ENCODE measurements at places on chromosomes 7 and 10.

GRCh38 chr10:71528371-71529206, 131.9 kb downstream of the CDH23 start:
- no peak for DNase-seq

- no peak for DNase-seq
These were observed 245.5 kb upstream of the GRB10 start for GRCh38 chr7:51027935-51028830.

DNA sequence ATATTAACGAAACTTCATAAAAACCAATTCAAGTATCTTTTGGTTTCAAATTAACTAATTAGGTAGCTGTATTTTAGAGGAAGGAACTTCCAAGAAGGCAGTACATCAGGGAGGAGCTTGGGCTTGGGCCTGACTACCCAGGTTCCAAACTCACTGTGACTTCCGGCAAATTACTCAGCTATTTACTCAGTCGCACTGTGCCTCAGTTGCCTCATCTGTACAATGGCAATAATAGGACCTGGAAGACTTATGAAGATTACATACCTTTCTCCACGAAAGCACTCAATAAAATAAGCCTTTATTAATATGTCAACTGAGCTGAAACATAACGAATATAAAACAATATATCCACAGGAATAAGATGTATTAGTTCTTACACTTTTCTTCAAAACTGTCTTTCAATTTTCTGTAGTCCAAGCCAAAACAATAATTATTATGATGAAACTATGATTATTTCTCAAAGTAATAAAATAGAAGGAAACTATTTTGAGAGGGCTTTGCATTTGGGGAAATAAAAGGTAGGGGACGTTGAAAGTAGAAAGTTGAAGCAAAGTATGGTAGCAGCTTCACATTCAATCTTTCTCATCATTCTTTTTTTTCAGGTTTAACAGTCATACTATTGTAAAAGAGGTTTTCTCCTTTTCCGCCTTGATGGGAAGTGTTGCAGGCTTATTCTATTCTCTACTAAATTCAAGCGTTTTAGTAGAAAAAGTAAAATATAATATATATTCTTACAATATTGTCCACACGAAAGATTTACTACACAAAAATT, 10.5 kb upstream of the EBLN1 start:
- DNase-seq = no peak

GRCh38 chr10:28939281-28940157, 262.2 kb downstream of the BAMBI start:
- DNase-seq = no peak

- DNase-seq = no peak
These were observed 468.9 kb downstream of the DNAJB6 start for GRCh38 chr7:157805713-157806112.

- DNase-seq = no peak
These were observed 21.7 kb upstream of the OR2A5 start for GRCh38 chr7:144027070-144027469.

- DNase-seq = no peak
These were observed 430.3 kb upstream of the SEMA3A start for GRCh38 chr7:84624927-84625326.

GRCh38 chr10:43925793-43926192, 277.1 kb upstream of the ZNF32 start:
- DNase-seq = no peak

DNA sequence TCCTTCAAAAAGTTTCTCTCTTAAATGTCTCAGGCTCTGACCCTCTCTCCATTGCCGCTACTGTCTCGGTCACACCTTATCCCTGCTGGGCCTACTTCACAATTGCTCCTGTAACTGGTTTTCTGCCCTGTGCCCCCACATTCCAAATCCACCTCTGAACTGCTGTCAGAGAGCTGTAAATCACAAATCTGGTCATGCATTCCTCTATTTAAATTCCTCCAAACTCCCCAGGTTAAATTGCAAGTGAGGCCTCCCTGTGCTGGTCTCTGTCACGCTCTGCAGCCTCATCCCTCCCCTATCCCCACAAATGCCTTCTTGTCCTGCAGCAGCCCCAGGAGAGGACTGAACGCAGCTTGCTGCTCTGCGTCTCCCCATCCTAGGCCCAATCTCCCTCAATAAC, 40.4 kb upstream of the CDCA7L start:
- no peak for DNase-seq

- no peak for DNase-seq
These were observed 1.1 kb downstream of the AHR start for GRCh38 chr7:17299483-17299991.

DNA sequence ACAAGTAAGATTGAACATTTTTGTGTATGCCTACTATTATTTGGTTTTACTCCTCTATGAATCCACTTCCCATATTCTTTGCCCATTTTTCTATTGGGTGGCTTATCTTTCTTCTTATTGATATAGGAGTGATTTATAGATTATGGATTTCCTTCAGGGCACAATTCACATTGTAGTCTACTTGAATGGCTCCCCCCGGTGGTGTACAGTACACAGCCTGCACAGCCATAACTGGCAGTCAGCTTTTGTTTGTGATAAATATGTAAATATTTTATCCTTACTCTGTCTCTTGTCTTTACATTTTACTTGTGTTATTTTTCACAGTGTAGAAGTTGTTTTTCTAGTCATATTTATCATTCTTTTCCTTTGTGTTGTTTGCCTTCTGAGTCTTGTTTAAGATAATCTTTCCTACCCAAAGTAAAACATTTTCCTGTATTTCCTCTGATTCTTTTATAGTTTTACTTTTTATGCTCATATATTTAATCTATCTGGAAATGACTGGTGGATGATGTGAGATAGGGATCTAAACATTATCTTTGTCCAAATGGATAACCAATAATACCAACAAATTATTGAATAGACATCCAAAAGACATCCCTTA, 23.9 kb upstream of the CALD1 start:
- peak; percentile 38 for DNase-seq

GRCh38 chr7:47833211-47833610, 115.1 kb downstream of the PKD1L1 start:
- DNase-seq = no peak

- DNase-seq = no peak
These were observed 3.9 kb upstream of the ITGB1 start for GRCh38 chr10:32961895-32962369.

- no peak for DNase-seq
These were observed 29.0 kb downstream of the CTNNA3 start for GRCh38 chr10:67667035-67667425.

DNA sequence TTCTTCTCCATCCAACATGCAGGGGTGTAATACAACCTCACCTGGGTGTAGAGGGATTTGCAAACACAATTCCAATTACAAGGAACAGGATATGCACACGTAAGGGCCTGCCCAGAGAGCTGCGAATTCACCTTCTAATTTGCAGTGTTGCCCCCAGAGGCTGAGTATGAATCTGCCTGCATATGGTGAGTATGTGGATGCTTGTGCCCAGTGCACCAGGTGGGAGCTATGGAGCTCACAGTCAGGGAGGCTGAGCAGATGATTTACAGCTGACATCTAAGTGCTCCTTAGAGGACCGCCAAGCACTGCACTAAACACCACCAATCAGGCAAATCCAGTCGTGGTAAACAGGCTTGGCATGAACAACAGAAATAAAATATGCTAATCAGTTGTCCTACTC, 132.0 kb downstream of the RELN start:
- no peak for DNase-seq

GRCh38 chr10:19775296-19775695, 40.9 kb upstream of the PLXDC2 start:
- DNase-seq = no peak

GRCh38 chr10:26642896-26643653, 54.4 kb upstream of the PDSS1 start:
- no peak for DNase-seq

DNA sequence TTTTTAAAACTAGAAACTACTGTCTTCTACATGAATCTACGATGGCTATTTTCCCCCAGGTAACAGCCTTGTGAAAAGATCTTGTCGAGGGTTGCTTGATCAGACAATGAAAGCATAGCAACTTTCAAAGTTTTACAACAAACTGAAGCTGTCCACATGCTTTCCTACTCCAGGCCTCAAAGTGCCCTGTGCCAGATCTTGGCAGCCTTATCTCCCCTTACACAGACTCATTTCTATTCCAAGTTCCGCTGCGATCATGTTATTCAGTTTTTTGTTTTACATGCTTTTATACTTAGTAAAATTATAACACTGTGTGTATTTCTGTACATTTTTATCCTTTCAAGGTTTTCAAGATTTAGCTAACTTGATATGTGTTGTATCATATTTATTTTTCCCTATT, 661.7 kb upstream of the SORCS1 start:
- DNase-seq = no peak

DNA sequence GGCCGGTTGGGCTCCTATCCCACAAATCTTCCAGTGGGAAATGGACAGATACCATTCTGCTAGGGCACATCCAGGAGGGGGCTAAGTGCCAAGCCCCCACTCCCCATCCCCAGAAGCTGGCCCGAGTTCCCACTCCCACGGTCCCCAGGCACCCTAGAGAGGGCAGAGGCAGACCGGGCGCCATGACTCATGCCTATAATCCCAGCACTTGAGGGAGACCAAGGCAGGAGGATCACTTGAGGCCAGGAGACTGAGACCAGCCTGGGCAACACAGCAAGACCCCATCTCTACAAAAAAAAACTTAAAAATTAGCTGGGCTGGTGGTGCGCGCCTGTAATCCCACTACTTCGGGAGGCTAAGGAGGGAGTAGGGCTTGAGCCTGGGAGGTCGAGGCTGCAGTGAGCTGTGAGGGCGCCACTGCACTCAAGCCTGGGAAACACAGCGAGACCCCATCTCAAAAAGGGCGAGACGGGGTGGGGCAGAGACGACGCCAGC, 870 bp downstream of the GNA12 start:
- DNase-seq = no peak

DNA sequence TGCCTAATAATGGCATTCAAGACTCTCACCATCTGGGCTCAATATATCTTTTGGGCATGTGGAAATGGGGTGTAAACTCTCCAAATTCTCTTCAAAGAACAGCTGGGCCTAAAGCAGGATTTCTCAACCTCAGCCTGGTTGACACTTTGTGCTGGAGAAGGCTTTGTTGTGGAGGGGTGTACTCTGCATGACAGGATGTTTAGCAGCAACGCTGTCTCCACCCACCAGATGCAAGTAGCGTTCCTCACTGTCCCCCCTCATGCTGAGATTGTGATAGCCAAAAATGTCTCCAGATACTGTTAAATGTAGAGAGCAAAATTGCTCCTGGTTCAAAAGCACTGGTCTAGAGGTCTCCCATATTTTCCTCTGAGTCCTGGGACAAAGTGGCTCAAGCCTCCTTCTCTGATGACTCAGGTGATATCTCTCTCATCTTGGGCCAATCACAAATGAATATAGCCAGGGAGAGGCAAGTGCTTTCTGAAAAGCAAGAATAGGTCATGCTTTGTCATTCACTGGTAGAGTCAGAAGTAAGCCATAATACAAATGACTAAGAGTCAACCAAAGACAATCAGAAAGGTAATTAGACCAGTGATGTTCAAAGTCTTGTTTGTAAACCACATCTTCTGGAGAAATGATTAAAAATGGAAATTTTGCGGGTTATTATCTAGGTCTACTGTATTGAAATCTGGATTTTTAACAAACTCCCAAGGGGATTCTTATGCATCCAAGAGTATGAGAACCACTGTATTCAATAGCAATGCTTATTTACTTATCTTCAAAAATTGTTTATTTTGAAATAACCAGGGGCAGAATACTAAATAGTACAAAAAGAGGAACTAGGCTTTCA, 330.8 kb downstream of the PTEN start:
- peak; percentile 26 for DNase-seq

GRCh38 chr7:17773289-17773626, 167.0 kb downstream of the SNX13 start:
- DNase-seq = no peak

- DNase-seq = no peak
These were observed 277.7 kb downstream of the ZEB1 start for GRCh38 chr10:31596765-31597164.

GRCh38 chr10:66782144-66782543, 143.7 kb upstream of the LRRTM3 start:
- DNase-seq = no peak

- DNase-seq = no peak
These were observed 10.3 kb upstream of the IFIT1B start for GRCh38 chr10:89367529-89367928.

GRCh38 chr7:4670791-4671190, 11.3 kb upstream of the FOXK1 start:
- no peak for DNase-seq

- DNase-seq = no peak
These were observed 295.4 kb downstream of the PRPF18 start for GRCh38 chr10:13882119-13882711.

DNA sequence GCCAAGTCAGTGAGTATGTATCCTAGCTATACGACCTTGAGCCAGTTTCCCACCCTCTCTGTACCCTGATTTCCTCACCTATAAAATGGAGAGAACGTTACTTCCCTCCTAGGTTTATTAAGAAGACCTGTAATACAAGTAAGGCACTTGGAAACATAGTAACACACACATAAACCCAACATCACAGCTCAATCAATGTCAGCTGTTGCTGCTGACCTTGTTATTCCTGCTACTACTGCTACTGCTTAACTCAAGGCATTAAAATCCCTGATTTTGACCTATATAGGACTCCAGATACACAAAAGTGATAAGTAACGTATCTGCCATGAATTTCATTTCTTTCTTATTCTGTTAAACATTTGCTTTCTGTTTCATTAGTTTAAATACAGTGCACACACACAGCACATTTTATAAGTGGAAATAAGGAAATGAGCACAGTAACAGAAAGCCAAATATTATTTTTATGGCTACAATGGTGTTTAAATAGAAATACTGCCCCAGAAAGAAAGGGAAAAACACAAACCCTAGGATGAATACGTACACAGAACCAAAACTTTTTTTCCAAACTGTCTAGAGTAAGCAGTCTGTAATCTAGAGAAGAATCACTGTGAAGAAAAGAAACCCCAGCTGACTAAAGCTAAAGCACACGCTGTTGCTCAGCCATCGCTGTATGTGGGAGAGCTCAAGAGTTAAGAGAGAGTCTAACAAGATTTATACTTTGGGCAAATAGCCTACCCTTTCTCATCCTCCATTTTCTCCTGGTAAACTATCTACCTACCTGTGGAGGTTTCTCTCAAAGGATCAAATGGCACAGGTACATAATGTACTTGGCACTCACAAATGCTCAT, 19.0 kb downstream of the NAPEPLD start:
- no peak for DNase-seq

DNA sequence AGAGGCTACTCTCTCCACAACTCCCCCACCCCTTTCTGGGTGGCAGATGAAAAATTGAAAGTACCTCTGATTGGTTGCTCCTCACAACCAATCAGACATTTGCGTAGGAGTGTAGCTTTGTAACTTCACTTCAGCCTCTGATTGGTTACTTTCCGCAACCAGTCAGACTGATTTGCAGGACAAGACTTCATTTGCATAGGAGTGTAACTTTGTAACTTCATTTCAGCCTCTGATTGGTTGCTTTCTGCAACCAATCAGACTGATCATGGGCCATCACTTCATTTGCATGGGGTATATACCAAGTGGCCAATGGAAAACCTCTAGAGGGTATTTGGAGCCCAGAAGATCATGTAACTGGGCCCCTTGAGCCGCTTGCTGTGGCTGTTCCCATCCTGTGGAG, 25.6 kb downstream of the CDNF start:
- DNase-seq = no peak
